Stimulated activated CD8-positive, alpha-beta memory T cell treated with anti-CD3 and anti-CD28 coated beads, Interleukin-4, amount 100 ng/mL, for 1 hour (primary cell): ENCODE measurements at places on chromosomes 11 and 22.

GRCh38 chr11:6640985-6641701 is 14.5 kb downstream of the DCHS1 start:
- no peak for DNase-seq

DNA sequence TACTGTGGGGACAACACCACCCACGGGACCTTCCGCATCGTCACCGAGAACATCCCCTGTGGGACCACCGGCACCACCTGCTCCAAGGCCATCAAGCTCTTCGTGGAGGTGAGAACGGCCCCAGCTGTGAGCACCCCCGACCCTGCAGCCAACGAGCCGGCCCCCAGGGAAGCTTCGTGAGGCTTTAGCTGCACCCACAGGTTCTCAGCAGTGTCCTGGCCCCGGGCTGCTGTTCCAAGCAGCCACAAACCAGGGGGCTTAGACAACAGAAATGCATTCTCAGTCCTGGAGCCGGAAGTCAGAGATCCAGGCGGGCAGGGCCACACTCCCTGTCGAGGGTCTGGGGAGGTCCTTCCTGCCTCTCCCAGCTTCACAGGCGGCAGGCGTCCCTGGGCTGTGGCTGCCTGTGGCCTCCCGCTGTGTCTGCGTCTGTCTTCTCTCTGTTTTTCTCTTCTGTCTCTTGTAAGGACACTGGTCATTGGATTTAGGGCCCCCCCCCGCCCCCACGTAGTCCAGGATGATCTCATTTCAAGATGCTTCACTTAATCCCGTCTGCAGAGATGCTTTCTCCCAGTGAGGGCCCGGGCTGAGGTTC is 12.5 kb downstream of the MUC5B start:
- no peak for DNase-seq

DNA sequence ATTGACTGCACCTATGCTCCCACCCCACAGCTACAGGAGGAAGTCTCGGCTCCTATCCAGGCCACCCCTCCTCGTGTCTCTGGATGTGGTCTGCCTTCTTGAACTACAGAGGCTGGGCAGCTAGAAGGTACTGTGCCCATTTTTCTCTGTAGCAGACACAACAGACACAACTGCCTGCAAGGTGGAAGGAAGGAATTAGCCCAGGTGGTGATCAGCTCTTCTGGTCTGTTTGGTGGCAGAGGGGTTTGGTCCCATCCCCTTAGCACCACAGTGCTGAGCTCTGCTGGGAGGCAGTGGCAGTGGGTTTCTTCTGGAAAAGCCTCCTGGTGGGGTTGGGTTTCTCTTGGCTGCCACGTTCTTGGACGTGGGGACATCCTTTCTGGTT is 132.5 kb downstream of the MPPED1 start:
- DNase-seq = no peak

DNA sequence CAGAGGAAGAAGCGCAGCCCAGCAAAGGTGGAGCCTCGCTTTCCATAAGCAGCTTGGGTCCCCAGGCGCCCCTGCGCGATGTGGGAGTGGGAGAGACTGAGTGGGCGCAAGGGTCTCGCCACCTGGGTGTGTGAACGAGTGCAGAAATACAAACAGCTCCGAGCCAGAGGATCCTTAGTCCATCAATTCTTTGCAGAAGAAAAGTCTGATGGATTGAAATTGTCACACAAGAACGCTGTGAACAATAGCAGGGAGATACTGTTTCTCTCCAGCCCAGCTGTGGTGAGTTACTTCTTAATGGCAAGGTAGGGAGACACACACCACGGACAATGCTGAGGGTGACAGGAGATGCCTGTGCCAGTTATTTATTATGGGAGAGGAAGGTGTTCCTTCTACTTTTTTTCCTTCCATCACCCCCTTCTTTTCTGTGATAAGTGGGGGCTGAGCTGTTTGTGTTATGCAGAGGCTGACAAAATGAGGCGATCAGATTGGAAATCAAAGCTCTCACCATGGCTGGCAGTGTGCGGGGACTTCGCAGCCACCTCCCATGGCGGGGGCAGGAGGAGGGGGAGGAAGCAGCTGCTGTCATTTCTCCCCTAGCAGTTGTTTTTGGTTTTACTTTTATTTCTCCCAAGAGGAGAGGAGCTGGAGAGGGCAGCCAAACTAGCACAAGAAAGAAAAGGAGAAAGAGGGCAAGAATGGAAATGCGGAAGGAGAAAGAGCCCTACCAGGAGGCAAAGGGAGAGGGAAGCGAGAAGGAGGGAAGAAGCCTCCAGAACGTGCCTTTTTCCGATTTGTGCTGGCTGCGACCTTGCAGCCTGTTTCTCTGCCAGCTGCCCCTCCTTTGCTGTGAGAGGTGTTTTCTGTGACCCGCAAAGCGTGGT is 755.8 kb downstream of the NTM start:
- DNase-seq = no peak

- DNase-seq = no peak
Measured at GRCh38 chr22:29917052-29917902, 34.3 kb downstream of the MTMR3 start.

GRCh38 chr11:10294290-10294953 is 403 bp upstream of the SBF2 start:
- DNase-seq = no peak

GRCh38 chr22:32426881-32427280 is 14.8 kb upstream of the RTCB start:
- DNase-seq = no peak

GRCh38 chr11:87878373-87878825 is 296.8 kb downstream of the RAB38 start:
- no peak for DNase-seq

GRCh38 chr11:17154409-17155159 is 53.2 kb downstream of the PIK3C2A start:
- DNase-seq = no peak

DNA sequence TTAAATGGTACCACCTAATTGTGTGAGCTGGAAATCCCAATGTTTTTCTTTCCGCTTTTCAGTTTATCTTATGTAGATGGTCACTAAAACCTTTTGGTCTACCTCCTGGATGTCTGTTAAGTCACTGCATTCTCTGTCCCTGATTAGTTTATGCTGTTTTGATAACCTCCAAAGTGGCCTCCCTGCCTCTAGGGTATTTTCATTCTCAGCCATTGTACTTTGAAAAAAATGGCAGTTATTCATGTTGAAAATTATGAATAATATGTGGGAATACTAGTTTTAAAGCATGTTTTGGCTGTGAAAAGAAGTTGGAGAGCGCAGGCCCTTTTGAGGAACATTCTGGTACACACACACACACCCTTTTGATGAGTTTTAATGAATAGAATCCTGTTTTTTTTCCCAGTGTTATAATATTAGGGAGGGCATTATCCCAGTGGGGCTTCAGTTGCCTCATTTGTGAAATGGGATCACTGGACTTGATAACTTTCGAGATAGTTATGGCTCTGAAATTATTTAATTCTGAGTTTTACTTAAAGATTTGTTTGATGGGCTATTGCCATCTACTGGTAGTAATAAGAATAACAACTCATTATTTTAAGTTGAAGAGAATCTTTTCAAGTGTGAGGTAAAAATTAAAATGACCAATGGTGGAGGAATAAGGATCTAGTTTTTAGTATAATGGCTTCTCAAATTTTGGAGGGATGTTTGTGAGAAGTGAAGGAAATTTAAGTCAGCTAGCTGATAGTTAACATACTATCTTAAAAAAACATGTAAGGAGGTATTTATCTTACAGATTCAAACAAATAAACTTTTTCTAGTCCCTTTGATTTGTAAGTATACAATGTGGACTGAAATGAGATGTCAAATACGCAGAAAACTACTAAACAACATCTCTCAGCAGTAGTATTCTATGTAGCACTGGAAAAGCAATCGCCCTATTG is 3.9 kb downstream of the FDX1 start:
- DNase-seq = no peak

DNA sequence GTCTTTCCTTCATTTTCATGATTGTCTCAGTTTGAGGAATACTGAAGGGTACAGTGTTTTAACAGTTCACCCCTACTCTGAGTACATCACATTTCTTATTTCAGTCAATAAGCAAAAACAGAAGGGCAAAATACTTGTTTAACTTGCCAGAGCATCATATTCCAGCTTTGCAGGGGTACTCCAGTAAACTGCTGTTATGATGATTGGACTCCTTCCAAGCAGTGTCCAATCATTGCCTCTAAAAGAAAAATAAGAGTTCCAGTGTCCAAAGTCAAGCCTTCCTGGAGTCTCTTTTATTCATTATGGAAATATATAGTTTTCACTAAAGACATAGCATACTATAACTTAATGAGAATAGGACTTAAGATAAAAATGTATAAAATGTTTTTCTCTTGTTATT is 105.1 kb downstream of the FANCF start:
- no peak for DNase-seq

DNA sequence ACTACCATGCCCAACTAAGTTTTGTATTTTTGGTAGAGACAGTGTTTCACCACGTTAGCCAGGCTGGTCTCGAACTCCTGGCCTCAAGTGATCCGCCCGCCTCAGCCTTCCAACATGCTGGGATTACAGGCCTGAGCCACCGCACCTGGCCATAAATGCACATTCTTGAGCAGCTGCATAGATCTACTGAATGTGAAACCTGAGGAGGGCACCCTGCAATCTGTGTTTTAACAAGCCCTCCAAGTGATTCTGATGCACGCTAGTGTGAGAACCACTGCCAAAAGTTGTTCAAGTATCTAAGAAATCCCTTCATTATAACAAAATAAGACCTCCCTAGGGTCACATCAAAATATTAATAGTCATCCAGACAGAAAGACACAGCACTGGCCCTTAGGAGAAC is 89.3 kb downstream of the RDX start:
- no peak for DNase-seq

DNA sequence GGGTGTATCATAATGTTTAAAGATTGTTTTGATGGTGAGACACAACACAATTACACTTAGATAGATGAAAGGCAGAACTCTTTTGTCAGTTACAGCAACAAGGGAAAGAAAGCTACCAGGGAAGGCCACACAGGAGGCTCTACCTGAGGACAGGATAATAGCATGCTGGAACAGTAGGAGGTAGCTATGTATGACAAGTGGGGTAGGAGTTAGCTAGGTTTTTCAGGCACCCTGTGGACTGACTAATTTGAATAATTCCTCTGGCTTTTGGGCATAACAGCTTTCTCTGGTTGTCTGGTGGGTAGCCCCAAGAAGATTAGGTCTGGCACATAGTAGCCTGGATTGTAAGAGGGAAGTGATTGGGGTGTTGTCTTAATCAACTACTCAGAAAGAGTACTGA is 475.4 kb upstream of the CHORDC1 start:
- no peak for DNase-seq

DNA sequence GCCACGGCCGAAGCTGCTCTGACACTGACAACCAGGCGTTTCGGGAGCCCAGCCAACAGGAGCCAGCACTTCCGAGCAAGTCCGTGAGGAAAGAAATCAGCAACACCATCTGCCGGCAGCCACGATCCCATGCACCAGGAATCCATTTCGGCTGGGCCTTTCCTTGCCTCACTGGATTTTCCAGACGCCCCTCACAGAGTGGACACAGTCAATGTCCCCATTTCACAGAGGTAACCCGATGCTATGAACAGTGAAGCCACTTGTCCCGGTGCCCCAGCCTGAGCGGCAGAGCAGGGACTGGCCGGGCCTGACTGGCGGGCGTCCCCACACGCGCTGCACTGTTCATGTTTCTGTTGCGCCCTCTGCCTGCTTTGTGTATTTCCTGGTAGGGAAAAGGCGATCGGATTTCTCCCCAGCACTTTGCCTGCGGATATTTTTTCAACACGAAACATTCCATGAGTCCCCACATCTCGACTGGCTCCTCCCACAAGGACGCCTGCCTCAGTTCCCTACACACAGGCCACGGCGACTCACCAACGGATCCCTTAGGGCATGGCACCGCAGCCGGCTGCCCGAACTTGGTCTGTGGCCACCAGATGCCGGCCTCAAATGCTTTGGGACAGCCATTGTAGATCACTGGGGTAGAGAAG is 55.3 kb downstream of the TRMU start:
- no peak for DNase-seq

- no peak for DNase-seq
Measured at GRCh38 chr11:7524462-7525235, 10.8 kb downstream of the PPFIBP2 start.

DNA sequence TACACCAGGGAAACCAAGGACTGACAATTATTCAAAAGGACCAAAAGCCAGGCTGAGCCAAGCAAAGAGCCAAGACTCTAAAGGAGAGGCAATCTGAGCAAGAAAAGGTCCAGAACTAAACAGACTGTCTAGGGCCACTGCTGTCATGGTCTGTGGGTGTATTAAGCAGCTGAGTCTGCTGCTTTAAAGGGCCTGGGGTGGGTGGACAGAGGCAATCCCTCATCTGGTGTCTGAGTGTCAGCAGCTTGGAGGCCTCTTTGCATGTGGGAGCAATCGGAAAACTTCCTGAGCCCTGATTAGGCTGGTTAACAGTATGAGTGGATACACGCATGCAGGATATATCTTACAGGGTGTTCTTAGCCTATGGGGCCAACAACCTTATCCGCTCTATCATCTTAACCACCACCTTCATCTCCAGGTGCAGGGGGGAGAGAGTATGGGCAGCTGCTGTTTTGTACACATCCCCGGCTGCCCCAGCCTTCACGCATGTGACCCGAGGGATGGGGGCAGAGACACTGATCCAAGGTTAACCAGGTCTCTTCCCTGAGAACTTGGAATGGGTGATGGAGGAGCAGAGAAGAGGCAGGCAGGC is 67.5 kb upstream of the TIMP3 start:
- no peak for DNase-seq

DNA sequence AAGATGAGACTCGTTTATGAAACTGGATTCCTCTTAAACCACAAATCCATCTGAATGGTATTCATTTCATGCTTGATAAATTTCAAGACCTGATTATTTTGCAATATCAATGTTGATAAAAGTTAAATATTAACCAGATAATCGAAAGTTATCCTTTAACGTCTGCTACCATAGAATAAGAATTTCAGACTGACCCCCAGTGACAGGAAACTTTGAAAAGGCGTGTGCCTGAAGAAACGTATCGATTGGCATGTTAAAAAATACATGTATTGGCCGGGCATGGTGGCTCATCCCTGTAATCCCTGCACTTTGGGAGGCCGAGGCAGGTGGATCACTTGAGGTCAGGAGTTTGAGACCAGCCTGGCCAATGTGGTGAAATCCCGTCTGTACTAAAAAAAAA is 13.9 kb downstream of the SCGB1A1 start:
- DNase-seq = no peak

DNA sequence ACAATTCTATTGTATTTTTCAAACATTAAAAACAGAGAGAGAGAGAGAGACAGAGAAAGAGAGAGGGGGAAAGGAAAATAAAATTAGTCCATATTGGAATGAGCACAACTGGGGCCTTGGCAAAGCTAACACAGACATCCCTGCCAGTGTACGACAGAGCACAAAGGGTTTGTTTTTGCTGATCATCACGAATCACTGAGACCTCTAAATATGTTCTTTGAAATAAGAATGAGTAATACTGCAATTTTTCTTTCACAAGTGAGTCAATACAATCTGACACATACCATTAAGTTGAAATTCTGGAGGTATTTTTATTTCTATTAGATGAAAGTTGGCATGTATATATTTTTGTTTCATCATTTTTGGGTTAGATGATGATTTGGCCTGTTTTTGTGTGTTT is 27.0 kb upstream of the LRRC4C start:
- DNase-seq = no peak

DNA sequence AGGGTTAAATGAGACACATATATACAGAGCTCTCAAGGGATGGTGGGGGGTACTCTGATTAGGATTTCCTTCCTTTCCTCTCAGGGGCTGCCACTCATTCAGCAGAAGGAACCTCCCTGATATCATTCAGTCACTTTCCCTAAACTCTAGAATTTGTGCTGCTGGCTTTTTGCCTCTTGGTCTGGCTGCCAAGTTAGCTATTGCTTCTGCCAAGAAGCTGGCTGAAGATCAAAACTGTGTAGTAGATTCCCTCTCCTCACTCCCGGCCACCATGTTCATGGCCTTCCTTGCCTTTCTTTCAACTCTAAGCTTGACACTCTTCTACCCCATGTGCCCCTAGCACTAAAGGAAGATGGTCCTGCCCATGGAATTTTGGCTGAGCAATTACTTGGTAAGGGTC is 18.7 kb downstream of the SLC6A5 start:
- no peak for DNase-seq
